Renal cortex interstitium (tissue), 15 donors: ENCODE measurements at places on chromosomes 16 and 17.

GRCh38 chr16:73091174-73091573 lies 43.2 kb upstream of the ZFHX3 start:
- DNase-seq, result no peak

DNA sequence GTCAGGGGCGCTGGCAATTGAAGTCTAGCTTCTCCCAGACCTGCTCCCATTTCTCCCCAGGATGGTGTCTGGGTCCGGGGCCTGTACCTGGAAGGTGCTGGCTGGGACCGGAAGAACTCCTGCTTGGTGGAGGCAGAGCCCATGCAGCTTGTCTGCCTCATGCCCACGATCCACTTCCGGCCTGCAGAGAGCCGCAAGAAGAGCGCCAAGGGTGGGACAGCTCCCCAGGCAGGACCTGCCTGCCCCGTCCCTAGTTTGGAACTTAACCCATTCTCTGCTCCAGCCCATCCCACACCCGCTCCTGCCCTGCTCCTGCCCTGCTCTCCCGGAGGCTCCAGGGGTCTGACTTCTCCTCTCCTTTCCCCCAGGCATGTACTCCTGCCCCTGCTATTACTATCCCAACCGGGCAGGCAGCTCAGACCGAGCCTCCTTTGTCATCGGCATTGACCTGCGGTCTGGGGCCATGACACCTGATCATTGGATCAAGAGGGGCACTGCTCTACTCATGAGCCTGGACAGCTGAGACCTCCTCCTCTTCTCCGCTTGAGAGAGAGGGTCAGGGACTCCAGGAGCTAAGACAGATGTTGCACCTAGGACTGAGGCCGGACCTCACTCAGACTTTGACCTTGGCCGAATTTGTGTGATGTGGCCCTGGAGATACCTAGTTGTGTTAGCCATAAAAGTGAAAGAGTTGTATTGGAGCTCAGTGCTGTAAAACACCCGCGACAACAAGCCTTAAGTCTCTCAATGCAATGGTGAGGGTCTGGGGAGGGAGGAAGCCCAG lies 814 bp upstream of the KDM6B start:
- DNase-seq, result no peak

DNA sequence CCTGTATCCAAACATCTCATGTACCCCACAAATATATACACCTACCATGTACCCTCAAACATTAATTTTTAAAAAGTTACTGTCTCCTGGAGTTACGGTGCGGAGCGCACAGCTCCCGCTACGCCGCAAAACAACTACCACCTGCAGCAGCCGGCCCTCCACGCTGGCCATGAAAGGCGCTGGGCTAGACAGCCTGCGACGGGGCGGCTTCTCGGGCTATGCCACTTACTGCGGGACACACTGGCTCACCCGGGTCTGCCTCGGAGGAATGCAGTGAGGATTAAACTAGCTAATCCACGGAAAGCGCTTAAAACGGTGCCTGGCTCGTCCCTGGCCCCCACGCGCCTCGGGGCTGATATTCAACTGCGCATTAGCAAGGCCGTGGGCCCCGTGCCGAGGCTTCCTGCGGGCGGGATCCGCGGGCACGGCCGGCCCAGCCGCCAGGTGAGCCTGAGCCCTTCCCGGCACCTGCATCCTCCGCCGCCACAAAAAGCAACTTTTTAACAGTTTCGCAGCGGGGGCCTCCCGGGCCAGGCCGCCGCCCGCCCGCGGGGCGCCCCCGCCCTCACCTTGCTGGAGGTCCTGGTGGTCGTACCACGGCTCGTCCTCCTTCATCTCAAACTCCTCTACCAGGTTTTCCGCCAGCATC lies 633 bp downstream of the CDR2 start:
- DNase-seq, result no peak

DNA sequence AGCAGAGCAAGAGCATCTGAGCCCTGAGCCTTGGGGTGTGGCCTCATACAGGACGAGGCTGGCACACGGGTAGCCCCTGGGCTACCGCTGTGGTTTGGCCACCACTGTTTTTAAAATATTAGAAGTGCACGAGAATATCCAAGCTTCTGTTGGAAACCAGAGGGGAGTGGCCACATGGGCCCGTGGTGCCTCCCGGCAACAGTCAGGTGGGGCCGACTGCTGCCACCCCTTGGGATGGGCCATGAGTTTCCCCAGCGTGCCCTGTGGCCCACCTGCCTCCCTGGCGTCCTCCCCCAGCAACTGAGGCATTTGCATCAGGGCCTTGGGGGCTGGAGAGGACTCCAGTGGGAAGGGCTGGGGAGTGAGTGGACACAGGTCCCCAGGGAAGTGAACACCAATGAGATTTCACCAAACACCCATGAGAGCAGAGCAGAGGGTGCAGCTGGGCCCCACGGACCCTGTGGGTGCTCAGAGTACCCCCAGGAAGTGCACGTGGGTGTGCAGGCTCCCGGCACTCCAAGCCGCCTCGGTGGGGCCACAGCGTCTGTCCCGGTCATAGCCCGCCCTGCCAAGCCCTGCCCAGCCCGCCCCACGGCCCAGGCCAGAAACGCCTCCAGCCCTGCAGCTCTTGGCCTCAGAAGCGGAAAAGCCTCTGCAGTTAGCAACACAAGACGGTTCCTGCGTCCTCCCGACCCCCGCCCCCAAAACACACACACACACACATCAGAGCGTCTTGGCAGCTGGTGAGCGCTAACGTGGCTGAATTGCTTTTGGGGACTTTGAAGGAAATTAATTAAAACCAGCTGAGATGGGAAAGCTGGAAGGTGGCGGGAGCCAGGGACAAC lies 22.7 kb downstream of the ZNF469 start:
- DNase-seq, result no peak

- DNase-seq, result no peak
These were observed 10.8 kb upstream of the ZNF629 start for GRCh38 chr16:30797670-30798309.

GRCh38 chr16:15751940-15752339 lies 101.9 kb downstream of the NDE1 start:
- DNase-seq, result no peak

- no peak for DNase-seq
These were observed 17.0 kb downstream of the N4BP1 start for GRCh38 chr16:48592839-48593429.

DNA sequence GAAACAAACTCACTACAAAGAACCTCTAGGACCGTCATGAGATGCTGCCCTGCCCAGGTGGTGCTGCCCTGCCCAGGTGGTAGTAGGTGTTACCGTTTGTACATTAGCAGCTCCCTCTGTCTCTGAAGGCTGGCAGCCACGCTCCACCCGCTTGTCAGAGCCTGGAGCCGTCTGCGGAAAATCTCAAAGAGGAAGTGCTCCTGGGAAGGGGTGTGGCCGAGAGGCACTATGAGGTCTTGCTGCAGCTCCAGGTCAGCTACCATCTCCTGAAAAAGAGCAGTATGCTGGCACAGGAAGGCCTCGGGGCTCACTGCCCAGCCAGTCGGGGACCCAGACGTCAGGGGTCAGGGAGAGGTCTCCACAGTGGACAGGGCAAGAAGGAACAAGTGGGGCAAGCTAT lies 28.3 kb downstream of the ZNF276 start:
- DNase-seq, result no peak

DNA sequence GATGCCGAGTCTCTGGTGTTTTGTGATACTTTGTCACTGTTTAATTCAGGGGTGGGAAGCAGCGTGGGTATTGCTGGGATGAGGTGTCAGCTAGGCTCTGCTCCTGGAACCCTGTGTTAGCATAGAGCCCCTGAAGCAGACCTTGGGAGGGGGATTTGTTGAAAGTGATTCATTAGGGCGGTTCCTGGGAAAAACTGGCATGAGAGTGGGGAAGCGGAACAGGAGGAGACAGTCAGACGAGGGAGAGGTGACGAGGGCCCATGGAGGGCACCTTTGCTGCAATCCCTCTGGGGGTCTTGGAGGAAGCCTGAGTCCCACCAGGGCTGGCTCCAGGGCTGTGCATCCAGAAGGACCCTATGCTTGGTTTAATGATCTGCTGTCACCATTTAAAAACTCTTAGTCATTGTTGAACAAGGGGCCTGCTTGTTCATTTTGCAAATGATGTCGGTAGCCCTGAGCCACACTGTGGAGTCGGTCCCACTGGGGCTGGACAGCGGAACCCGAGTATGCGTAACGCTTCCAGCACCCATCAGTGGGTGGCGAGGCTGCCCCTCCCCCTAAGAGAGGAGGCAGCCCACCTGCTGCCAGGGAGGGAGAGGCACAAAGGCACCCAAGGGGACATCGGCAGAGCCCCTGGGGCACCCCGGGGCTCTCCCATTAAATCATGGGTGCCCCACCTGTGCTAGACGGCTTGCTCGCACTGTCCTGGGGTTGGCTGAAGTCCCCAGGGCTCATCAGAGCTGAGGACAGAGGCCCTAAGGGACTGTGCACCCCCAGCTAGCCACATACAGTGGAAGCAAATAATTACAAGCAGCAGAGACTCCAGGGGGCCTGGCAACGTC lies 35.4 kb downstream of the WFDC1 start:
- DNase-seq, result no peak

- no peak for DNase-seq
These were observed 39.0 kb downstream of the CUEDC1 start for GRCh38 chr17:57915985-57916757.

- DNase-seq, result no peak
These were observed 31.8 kb downstream of the CCL4 start for GRCh38 chr17:36135465-36135864.

DNA sequence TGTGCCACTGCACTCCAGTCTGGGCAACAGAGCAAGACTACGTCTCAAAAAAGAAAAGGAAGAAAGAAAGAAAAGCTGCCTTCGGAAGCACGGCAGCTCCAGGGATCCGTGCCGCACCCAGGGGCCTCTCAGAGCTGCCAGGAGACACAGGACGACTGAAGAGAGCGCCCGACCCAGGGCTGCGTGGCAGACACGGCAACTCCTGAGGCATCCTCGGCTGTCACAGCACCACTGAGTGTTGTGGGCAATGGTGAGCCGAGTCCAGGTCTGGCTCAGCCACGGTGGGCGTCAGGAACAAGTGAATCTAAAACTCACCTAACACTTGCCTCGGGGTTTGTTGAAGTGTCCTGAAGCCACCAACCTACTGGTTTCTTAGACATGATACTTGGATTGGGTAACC lies 28.8 kb downstream of the PDIA2 start:
- no peak for DNase-seq

DNA sequence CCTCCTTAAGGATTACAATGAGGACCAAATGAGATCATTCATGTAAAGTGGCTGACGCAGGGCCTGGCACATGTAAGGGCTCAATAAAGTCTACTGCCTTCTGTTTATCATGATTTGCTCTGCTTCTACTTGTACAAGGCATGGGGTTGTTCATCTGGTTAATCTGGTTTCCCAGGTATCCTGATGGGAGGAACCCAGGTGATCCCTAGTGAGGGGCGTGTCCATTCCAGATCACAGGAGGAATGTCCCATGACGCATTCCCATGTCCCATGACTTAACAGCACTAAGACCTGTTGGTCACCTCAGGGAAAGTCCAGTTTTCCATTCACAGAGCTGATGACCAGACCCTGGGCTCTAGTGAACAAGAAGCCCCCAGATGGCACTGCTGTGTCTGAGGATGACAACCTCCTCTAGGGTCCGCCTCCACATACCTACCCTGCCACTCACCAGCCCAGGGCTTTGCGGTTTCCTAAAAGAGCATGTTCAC lies 11.5 kb upstream of the TPPP3 start:
- DNase-seq, result no peak

- no peak for DNase-seq
These were observed 79.0 kb downstream of the C16orf78 start for GRCh38 chr16:49452578-49452977.

DNA sequence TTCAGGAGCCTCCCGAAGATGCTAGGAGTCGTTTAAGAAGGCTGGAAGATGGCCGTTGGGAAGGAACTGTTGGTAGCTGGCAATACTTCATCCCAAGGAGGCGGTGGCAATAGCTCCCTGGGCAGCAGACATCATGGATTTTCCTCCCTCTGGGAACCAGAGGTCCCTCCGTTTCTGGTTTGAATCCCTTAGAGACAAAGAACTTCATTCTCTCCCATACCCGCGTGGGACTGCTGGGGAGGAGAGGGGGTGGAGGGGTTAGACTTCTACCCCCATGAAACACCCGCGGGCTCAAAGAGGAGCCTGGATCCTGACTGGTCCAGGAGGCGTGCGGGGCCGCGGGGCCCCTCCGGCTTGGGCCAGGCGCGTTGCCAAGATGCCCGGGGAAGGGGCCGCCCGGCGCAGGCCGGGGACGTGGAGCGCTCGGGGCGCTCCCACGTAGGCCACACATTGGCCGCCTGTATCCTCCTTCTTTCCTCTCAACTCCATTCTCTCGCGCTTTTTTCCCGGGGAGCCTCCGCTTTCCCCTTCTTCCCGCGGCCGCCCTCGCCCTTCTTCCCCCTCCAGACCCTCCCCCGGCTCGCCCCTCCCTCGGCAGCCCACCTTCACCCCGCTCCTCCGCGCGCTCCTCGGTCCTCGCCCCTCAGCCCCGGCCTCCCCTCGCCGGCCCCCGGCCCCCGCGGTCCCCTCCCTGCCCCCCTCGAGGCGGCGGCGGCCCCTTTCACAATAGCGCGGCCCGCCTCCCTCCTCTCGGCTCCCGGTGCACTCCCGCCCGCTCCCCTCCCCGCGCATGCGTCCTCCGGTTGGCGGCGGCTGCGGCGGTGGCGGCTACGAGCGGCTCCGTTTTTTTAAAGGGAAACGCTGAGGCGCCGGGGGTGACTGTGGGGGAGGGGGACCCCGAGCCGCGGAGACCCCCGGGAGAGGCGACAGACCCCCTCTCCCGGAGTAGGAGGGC lies at the start of gene MSL1:
MSL1 (plus strand) TSS at position 791 of the 955 bp plus-strand sequence. CDS start 642 bp downstream, outside the sequence.
- DNase-seq, result peak; percentile 84
